Gastrocnemius medialis (tissue), 4 donors: ENCODE measurements at places on chromosomes 3 and 15. TPM values are rescaled to one million over a fixed set of nuclear protein-coding genes. Genes with fewer than 3 reads are reported as not detected.
A peak's percentile ranks its signal among the peaks of the same experiment; 100 is the strongest.

- DNase-seq = peak; percentile 51
- H3K27me3 ChIP-seq = no peaks in the 10 kb centered on the region
- peaks cover 11% of the 10 kb centered on the region for H3K4me1 ChIP-seq
Observed at GRCh38 chr3:50655009-50655830, 19.5 kb upstream of the DOCK3 start.

- no peaks in the 10 kb centered on the region for H3K27me3 ChIP-seq
- no peaks in the 10 kb centered on the region for H3K4me1 ChIP-seq
- H3K36me3 ChIP-seq = no peaks in the 10 kb centered on the region
- H3K4me3 ChIP-seq = no peak overlapping the region
- no peak overlapping the region for H3K27ac ChIP-seq
Observed at GRCh38 chr15:75356517-75356916, 9.7 kb downstream of the NEIL1 start.

DNA sequence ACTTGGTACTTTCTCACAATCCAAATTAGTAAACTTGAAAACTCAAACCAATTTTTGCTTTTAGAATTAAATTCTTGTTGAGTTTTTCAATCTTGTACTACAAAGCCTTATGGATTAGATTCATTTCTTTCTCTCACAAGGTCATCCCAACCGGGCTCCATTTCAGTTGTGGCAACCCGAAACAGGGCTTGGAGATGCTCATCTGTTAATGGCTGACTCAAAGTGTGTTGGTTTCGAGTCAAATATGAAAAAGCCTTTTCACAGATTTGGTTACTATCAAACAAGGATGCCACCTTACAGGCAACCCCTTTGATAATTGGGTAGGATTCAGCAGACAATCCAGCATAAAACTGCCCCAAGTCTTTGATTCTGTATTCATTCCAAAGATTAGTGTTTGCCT is 1.8 kb downstream of the EPM2AIP1 start:
- H3K36me3 ChIP-seq = peaks cover 32% of the 10 kb centered on the region
- H3K4me3 ChIP-seq = peak overlapping the region; percentile 70
- no peaks in the 10 kb centered on the region for H3K27me3 ChIP-seq
- peaks cover 59% of the 10 kb centered on the region for H3K4me1 ChIP-seq
- H3K27ac ChIP-seq = peak overlapping the region; percentile 96

- no peak overlapping the region for H3K27ac ChIP-seq
- H3K4me3 ChIP-seq = no peak overlapping the region
- H3K4me1 ChIP-seq = peaks cover 17% of the 10 kb centered on the region
- DNase-seq = no peak
- H3K36me3 ChIP-seq = no peaks in the 10 kb centered on the region
Observed at GRCh38 chr15:33309602-33310276, 1.0 kb upstream of the RYR3 start.

DNA sequence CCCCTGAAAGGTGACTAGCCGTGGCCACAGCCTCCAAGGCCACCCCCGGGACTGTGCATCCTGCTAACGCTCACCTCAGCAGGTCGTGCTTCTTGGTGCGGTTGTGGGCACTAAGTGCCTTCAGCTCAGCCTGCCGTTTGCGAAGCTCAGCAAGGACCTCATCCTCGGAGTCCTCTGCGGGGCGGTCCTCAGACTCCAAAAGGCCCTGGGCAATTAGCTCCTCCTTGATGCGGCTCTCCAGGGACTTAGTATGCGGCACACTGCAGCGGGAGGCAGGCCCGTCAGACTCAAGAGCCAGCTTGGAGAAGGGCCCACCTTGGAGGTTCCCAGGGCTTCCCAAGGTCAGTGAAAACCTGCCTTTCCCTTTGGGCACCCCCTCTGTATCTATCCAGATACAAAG is 8.3 kb downstream of the TADA3 start:
- no peak for DNase-seq
- H3K4me3 ChIP-seq = no peak overlapping the region
- no peaks in the 10 kb centered on the region for H3K27me3 ChIP-seq
- no peak overlapping the region for H3K27ac ChIP-seq
- no peaks in the 10 kb centered on the region for H3K4me1 ChIP-seq

DNA sequence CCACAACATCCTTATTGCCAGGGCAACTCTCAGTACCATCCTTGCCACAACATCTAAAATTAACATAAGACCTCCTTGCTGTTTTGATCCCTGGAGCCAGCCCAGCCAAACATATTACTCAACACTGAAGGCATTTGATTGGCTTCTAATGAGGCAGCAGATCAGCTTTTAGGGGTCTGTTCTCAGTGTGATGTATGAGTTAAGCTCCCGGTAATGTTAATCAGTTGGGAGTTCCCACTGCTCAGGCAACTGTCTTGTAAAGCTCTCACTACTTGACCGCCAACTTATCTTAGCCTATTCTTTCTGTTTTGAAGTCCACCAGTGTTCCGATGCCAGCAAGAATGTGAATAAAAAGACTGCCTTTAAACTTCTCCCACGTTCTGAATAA is 158.9 kb downstream of the FOXB1 start:
- DNase-seq = no peak
- H3K4me1 ChIP-seq = no peaks in the 10 kb centered on the region
- H3K27me3 ChIP-seq = peaks cover 4% of the 10 kb centered on the region

DNA sequence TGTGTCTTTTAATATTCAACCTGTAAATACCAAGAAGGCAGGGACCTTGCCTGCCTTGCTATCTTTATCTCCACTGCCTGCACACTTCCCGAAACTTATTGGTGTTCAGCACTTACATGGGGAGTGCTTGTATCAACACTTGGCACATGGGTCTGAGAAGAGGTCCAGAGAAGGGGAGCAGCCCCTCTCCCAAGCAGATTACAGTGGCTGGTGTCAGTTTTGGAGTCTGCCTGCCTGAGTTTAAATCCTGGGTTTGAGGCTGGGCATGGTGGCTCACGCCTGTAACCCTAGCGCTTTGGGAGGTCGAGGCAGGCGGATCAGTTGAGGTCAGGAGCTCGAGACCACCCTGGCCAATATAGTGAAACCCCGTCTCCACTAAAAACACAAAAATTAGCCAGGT is 20.3 kb downstream of the MESD start:
- H3K27ac ChIP-seq = no peak overlapping the region
- no peaks in the 10 kb centered on the region for H3K4me1 ChIP-seq
- DNase-seq = no peak

DNA sequence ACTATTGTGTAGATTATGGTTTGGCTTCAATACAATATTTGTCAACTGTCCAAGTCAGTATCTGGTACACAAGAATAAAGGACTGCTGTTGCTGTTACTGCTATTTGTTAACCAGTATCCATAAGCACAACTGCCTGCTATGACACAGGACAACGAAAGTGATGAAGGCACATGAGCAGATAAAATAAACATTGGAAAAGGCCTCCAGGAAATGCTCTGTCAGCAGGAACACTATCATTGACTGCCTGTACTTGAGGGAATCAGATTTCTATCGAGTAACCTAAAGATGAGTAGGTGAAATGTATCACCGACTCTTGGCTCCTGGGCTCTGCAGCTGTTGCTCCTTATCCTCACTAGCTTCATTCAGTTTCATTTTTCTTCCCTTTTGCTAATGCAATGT is 56.5 kb downstream of the FMN1 start:
- H3K27ac ChIP-seq = no peak overlapping the region
- H3K27me3 ChIP-seq = no peaks in the 10 kb centered on the region
- H3K36me3 ChIP-seq = no peaks in the 10 kb centered on the region
- no peak overlapping the region for H3K4me3 ChIP-seq
- no peak for DNase-seq

- H3K4me1 ChIP-seq = no peaks in the 10 kb centered on the region
- no peak for DNase-seq
- no peaks in the 10 kb centered on the region for H3K27me3 ChIP-seq
- no peak overlapping the region for H3K4me3 ChIP-seq
Observed at GRCh38 chr15:65326818-65327217, 22.3 kb downstream of the RNU5B-1 start.

DNA sequence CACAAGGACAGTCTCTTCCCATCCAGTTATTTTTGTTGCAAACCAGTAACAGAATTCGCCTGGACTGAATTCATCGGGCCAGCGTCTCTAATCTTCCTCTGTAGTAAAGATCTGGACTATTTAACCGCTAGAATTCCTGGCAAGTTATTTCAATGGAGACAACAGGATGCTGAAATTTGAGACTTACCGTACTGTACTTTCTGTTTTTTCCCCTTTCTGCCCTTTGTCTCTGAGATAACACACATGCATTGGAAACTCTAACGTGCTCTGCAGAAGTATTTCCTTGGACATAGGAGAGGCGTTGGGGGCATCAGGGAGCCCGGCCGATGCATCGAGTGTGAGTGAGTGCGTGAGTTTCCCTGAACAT is 61.5 kb downstream of the ASB7 start:
- peaks cover 8% of the 10 kb centered on the region for H3K27me3 ChIP-seq
- H3K36me3 ChIP-seq = no peaks in the 10 kb centered on the region
- no peak overlapping the region for H3K4me3 ChIP-seq
- no peak for DNase-seq
- no peak overlapping the region for H3K27ac ChIP-seq
- H3K4me1 ChIP-seq = no peaks in the 10 kb centered on the region

DNA sequence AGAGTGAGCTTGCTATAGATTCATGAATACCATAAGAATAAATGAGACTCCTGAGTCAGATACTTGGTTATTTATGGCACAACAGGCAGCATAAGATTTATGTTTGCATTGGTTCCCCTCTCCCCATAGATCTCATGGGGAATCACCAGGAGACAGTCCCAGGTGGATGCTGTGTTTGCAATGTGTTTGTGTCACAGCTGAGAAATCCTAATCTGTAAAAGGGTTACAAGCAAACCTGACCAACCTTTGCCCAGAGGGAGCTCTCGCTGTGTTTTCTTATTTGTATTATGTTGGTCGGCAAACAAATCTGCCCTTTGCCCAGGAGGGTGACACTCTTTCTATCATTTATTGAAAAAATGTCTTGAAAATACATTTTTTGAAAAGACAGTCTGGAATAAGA is 236.2 kb downstream of the ZPLD1 start:
- H3K27ac ChIP-seq = no peak overlapping the region
- no peaks in the 10 kb centered on the region for H3K27me3 ChIP-seq
- no peaks in the 10 kb centered on the region for H3K4me1 ChIP-seq
- no peaks in the 10 kb centered on the region for H3K36me3 ChIP-seq
- no peak overlapping the region for H3K4me3 ChIP-seq

- no peak overlapping the region for H3K27ac ChIP-seq
- no peak overlapping the region for H3K4me3 ChIP-seq
- H3K27me3 ChIP-seq = no peaks in the 10 kb centered on the region
- no peaks in the 10 kb centered on the region for H3K36me3 ChIP-seq
- H3K4me1 ChIP-seq = no peaks in the 10 kb centered on the region
- no peak for DNase-seq
Observed at GRCh38 chr3:173889596-173889995, 492.1 kb downstream of the NLGN1 start.

- H3K36me3 ChIP-seq = no peaks in the 10 kb centered on the region
- no peak for DNase-seq
- H3K4me1 ChIP-seq = no peaks in the 10 kb centered on the region
- no peaks in the 10 kb centered on the region for H3K27me3 ChIP-seq
- H3K27ac ChIP-seq = no peak overlapping the region
- H3K4me3 ChIP-seq = no peak overlapping the region
Observed at GRCh38 chr3:139119331-139120025, 74.8 kb upstream of the PRR23C start.

DNA sequence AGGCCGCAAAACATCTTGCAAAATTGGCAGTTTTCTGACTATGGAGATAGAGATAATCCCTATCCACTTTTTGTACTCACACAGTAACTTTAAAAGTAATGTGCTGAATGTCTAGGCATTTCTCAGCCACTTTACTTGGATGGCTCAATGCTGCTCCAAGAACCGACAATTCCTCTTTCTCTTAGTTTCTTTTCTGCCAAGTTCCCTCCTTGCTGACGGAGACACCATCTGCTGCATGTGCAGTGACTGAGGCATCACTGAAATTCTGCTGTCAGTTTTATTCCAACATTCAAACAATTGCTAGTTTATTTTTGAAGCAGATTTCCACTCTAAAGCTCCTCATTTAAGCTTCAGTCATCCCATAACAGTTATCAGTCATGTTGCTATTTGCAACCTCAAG is 116.0 kb upstream of the RBMS3 start:
- no peaks in the 10 kb centered on the region for H3K4me1 ChIP-seq
- H3K4me3 ChIP-seq = no peak overlapping the region
- H3K27ac ChIP-seq = no peak overlapping the region

GRCh38 chr15:94412979-94413746 is 181.8 kb downstream of the MCTP2 start:
- no peaks in the 10 kb centered on the region for H3K4me1 ChIP-seq
- H3K4me3 ChIP-seq = no peak overlapping the region
- H3K36me3 ChIP-seq = no peaks in the 10 kb centered on the region
- no peak overlapping the region for H3K27ac ChIP-seq
- no peaks in the 10 kb centered on the region for H3K27me3 ChIP-seq

DNA sequence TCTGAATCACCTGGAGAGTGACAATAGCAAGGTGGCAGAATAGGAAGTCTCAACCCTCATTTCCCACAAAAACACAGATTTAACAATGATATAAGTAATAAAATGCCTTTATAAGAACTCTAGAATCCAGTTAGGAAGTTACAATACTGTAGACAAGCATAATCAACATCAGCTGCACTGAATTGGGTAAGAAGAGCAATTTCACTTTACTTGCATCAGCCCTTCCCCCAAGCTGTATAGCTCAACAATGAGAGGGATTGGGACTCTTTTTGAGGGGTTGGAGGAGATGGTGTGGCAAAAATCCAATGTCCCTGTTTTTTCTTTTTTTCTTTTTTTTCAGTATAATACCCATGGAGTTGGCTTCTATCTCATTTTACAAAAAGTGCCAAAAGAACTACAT is 63.1 kb downstream of the SERP1 start:
- H3K4me3 ChIP-seq = no peak overlapping the region
- no peaks in the 10 kb centered on the region for H3K27me3 ChIP-seq
- no peak overlapping the region for H3K27ac ChIP-seq
- H3K4me1 ChIP-seq = no peaks in the 10 kb centered on the region
- H3K36me3 ChIP-seq = no peaks in the 10 kb centered on the region
- no peak for DNase-seq

DNA sequence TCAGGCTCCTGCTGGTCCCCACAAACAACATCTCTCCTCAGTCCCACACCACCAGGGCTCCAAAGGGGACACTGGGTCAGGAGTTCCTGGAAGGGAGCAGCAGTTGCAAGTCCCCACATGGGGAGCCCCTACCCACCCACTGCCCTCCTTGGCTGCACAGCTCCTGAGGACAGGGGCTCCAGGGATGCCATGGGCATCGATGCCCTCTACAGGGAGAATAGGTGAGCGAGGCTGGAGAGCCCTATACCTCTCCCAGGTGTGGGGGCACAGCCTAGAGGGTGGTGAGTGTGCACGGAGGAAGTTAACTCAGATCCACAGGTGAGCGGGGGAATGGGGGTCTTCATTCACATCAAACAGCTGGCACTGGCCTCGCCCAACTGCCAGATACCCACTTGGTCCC is 141.2 kb upstream of the LINGO1 start:
- H3K27me3 ChIP-seq = peaks cover 3% of the 10 kb centered on the region
- H3K4me1 ChIP-seq = no peaks in the 10 kb centered on the region
- H3K36me3 ChIP-seq = no peaks in the 10 kb centered on the region
- no peak for DNase-seq
- H3K4me3 ChIP-seq = no peak overlapping the region

The RTP3 gene
- not detected for total RNA-seq

The TEX55 gene
- total RNA-seq = not detected

The DAZL gene
- not detected for total RNA-seq

The CMTM8 gene
- 3.3 TPM for total RNA-seq

The SLC51B gene
- not detected for total RNA-seq

The PHC3 gene
- 33.1 TPM for total RNA-seq

The C3orf20 gene
- total RNA-seq = 0.46 TPM

The TMEM108 gene
- total RNA-seq = 1.1 TPM

The RMDN3 gene
- 20.2 TPM for total RNA-seq

The CHRNA7 gene
- 0.65 TPM for total RNA-seq
